ENCODE measurements at places on chromosomes 1 and 21.

DNA sequence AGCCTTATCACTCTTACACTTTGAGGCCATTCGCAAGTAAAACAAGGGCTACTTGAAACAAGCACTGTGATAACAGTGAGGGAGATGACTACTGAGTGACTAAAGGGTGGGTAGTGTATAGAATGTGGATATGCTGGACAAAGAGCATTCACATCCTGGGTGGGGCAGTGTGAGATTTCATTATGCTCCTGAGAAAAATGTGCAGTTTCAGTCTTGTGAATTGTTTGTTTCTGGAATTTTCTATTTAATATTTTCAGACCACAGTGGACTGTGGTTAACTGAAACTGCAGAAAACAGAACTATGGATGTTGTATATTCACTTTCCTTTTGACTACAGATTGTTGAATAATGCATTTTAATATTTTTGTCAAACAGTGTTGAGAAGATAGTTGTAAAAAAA, 25.1 kb upstream of the B3GALT2 start:
- peak; percentile 59 for DNase-seq

DNA sequence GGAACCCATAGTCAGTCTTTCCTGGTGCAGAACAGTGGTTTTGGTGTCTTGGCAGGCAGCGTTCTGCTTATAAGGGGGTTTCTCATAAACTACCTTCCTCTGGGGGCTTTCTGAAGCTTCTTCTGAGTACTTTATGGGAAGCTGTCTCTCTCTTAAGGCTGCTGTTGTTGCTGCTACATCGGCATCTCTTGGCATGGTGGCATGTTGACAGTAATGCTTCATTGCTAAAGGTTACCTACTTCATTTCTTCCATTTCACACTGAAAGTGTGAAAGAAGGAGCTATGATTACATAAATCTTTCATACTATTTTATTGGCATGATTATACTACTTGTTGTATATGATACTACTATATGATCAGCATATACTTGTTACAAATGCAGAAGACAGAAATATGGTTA, 6.3 kb upstream of the MAP10 start:
- no peak for DNase-seq

- DNase-seq, result no peak
These were observed 5.3 kb downstream of the C1orf159 start for GRCh38 chr1:1110561-1110971.

- DNase-seq, result no peak
These were observed 301.5 kb upstream of the DAB1 start for GRCh38 chr1:57725318-57725717.

GRCh38 chr1:94940738-94941137, 13.8 kb upstream of the CNN3 start:
- DNase-seq, result no peak

DNA sequence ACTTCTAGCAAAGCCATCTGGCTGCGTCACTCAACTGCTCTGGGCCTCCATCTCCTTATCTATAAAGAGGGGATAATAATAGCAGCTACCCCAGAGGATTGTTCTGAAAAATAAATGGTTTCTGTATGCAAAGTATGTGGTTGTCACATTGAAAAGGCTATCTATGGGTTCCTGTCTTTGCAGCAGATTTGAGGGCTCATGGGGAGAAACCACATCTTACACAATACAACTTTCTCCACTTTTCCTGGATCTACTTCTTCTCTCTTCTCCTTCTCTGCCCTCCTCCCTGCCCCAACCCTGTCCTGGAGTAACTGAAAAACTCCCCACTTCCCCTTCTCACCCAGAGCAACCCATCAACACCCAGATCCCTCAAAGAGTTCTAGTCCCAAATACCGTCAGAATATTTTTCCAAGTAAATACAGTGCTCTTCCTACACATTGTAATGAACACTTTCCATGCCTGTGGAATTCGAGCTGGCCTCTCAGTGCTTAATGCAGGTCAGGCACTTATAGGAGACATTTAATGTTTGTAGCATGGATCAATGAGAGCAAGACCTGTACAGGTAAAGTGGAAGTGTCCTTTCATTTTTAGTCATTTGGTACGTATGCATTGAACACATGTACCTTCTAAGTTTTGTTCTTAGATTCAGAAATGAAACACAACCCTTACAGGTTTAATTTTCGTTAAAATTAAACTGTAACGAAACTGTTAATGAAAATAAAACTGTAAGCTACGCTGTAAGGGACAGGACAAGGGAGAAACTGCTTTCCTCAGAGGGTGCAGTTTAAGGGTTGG, 131.9 kb downstream of the AK5 start:
- no peak for DNase-seq

DNA sequence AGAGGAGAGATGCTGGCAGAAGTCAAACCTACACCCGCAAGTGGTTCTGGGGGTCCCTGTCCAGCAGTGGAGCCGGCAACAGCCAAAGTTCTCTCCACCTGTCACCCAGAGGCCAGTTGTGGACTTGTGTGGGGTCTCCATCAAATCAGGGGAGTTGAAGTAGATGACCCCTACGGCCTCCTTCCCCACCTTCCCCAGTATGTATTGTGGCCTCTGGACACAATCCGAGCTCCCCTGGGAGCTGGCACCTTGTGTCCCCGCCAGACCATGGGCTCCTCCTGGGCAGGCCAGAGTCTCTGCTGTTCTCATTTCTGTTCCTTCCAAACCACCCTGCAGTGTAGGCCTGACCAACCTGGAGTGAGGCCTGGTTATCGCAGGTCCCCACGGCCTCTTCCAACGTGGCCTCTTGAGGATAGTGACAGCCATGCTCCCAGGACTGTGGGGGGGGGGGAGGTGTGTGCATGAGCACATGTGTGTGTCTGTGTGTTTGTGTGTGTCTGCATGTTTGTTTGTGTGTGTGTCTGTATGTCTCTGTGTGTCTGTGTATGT, 246.4 kb downstream of the MATN1 start:
- DNase-seq, result no peak

DNA sequence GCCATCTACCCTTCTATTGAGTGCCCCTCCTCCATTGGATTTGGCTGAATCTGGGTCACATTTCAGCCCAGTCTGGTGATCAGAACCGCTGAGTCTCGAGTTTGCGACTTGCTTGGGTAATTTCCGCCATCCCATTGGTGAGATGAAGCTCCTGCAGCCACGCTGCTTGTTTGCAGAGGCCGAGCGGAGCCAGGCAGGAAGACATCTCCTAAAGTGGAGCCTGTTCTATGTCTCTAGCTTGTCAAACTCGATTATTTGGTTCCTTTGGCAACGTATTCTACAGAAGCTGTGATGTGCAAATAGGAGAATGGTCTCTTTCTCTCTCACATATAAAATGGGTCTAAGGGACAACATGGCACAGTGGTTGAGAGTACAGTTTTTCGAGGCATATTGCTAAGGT, 206.8 kb upstream of the PLXNA2 start:
- DNase-seq, result no peak

DNA sequence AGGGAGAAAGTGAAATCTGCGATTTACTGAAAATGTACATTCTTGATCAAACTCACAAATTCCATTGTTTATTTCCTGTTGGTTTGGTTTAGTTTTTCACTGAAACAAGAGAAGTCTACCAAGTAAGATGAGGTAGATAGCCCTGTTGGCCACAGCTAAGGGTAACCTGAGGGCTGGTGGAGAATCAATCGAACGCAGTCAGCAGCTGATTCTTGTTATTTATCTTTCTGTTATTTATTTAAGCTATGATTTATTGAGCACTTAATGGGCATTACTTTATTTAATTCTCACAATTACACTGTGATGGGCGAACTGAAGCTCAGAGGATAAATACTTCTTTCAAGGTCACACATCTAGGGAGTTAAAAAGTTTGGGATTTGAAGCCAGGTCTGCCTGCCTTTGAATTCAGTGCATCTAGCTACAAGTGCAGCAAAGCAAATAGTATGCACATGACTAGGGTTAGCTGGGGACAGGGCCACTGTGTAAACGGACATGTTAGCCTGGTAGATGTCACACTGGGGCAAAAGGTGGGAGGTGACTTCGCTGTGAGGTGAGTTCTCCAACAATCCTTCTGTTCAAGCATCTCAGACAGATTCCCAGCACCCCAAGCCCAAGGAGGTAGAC, 106.5 kb upstream of the GADD45A start:
- DNase-seq, result no peak

DNA sequence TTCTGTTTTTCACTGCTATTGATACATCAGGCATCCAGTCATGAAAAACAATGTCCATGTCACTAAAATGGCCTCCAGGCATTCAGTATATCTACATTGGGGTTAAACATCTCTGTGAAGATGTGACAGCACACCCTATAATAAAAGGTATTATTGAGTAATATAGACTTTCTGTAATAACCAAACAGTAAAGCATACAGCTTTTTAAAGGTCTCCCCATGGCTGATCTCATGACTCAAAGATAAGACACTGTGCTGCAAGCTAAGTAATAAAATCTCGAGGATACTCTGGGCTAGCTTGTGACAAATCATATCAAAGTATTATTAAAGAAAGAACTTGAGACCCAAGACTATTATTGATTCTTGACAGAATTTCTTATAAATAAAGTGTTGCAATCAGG, 613.1 kb upstream of the PKN2 start:
- DNase-seq, result no peak

DNA sequence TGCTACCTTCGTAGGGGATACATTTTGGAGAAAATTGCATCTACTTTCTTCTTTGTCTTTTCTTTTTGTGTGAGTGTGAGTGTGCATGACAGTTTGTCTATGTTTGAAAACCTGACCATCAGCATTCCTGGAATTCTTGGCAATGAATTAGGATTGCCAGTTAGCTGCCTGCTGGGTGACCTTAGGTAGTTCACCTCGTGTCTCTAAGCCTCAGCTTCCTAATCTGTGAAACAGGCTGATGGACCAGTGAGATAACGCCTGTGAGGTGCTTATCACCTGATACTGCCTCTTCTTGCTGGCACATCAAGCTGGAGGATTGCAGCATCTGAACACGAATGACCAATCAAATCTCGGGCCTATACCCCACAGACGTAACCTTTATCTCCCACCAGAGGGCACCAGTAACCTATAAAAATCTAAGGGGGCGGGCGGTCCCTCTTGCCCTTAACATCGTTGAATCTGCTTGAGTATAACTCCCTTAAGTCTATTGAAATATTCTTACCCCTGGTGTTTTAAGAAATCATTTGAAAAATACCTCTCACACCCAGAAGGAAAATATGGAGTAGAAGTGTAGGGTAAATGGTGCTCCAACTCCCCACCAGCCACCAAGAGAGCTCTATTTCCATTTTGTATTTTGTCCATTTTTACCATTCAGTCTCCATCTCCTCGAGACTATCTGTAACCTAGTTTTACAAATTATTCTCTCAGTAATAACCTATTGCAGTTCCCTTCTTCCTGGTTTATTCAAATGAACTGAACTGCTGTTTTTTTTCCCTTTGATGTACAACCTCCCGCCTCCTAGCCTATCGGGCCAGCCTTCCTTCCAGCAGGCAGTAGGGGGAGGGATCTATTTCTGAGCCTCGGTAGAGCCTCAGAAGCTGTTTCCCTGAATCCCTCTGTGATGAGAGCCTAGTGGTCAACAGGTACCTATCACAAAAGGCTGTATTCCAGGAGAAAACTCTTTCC, 49.7 kb downstream of the MDM4 start:
- DNase-seq, result peak; percentile 61

GRCh38 chr1:108114033-108114599, 86.0 kb downstream of the SLC25A24 start:
- no peak for DNase-seq

DNA sequence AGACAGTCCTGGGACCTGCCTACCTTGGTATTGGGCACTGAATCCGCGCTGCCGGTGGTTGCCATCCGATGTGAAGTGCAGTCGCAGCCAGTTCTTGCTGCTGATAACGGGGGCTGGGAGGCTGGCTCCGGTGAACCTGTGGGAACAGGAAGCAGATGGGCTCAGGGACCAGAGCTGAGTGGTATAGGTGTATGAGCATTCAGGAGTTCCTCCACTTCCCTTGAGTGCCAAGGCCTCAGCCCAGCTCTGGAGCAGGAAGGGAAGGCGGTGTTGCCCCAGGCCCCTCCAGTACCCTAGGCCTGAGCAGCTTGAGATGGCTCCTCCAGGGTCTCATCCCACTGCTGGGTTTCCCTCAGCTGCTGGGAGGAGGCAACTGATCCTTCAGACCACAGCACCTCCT, 17.0 kb upstream of the HMGB4 start:
- DNase-seq, result no peak

DNA sequence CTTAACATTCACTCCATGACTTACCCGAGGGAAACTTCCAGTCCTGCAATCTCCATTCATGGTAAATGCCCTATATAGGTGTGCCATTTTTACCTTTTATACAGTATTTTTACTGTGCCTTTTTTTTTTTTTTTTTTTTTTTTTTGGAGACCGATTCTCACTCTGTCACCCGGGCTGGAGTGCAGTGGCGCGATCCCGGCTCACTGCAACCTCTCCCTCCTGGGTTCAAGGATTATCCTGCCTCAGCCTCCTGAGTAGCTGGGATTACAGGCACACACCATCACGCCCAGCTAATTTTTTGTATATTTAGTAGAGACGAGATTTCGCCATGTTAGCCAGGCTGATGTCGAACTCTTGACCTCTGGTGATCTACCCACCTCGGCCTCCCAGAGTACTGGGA, 124.4 kb upstream of the PLPPR4 start:
- no peak for DNase-seq
